Stimulated activated CD8-positive, alpha-beta memory T cell treated with anti-CD3 and anti-CD28 coated beads, Interleukin-7, amount 100 ng/mL, for 24 hours (primary cell): ENCODE measurements at places on chromosomes 11 and 22.

- DNase-seq: no peak
These were observed 70.1 kb downstream of the C2CD3 start for GRCh38 chr11:74100735-74101134.

- no peak for DNase-seq
These were observed 5.5 kb upstream of the LINC01488 start for GRCh38 chr11:69475866-69476471.

- DNase-seq: no peak
These were observed 754.0 kb upstream of the FAT3 start for GRCh38 chr11:91470656-91471055.

DNA sequence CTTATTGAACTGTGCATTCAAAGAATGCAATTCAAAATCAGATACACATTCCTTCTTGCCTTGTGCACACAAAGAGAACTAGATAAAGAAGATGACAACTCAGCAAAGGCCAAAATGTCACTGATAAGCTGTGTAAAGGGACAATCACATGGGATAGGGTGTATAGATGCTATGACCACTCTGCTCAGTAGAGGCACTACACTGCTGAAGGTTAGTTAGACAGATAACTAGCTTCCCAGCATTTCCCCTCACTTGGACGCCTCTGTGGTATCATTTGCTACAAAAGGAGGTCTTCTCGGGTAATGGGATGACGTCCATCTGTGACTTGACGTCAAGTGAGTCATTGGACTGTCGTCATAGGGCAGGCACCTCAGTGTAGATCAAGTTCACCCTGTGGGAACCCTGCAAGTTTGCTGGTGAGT, 424.9 kb upstream of the CCDC90B start:
- no peak for DNase-seq

DNA sequence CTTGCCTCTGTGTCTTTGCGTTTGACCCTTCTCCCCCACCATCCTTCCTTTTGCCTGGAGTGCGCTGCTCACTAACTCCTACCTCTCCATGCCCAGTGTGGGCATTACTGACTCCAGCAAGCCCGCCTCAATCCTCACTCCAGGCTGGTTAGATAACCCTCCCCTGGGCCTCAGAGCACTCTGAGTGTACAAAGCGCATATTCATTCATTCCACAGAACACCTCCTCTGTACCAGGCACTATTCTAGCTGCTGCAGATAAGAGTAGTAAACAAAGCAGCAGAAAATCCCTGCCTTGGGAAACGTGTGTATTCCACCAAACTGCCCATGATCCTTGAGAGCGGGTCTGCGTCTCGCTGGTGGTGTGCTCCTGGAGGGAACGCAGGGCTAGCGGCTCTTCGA, 3.2 kb downstream of the SLC22A8 start:
- no peak for DNase-seq

DNA sequence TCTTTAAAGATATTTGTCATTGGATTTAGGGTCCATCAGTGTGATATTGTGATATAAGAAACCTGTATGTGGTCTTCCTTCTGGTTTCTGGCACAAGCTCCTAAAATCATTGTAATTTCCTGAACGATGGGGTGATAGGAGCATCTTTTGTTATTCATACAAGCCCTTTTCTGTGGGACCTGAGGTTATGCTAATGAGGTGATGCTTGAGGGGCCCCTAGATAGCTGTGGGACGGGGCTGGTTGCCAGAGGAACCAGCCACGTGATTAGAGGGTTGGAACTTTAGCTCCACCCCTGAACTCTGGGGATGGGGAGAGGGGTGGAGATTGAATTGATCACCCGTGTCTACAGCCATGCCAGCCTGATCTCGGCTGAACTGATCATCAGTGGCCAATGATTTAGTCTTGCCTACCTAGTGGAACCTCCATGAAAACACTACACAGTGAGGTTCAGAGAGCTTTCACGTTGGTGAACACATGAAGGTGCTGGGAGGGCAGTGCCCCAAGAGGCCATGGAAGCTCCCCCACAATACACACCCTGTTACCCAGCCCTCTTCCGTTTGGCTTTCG, 62.8 kb downstream of the BCR start:
- DNase-seq: peak; percentile 44

- no peak for DNase-seq
These were observed 625 bp downstream of the EIF3D start for GRCh38 chr22:36528341-36528740.

DNA sequence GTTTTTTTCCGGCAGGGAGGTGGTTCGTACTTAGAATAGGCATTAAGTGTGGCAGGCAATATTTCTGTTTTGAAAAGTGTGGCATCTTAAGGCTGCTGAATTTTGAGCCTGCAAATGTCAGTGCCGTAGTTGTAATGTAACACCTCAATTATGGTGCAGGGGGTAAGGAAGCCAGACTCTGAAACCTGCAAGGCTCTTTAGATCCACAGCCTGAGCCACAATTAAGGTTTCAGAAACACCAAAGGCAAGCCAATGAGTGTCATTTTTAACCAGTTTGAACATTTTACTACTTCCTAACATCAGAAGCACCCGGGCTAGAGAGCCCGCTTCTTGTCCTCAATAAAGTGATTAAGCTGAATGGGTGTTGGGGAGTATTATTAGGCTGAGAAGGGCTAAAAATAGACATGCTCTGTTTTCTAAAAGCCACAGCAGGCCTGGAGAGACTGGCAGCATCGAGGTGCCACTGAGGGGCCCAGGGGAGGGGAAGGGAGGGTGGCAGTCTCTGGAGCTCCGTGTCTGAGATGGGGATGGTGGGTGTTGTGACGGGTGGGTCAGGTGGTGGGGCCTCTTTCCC, 113.4 kb downstream of the ZBTB16 start:
- DNase-seq: no peak

GRCh38 chr11:117230999-117231841, 653 bp downstream of the PCSK7 start:
- DNase-seq: no peak

DNA sequence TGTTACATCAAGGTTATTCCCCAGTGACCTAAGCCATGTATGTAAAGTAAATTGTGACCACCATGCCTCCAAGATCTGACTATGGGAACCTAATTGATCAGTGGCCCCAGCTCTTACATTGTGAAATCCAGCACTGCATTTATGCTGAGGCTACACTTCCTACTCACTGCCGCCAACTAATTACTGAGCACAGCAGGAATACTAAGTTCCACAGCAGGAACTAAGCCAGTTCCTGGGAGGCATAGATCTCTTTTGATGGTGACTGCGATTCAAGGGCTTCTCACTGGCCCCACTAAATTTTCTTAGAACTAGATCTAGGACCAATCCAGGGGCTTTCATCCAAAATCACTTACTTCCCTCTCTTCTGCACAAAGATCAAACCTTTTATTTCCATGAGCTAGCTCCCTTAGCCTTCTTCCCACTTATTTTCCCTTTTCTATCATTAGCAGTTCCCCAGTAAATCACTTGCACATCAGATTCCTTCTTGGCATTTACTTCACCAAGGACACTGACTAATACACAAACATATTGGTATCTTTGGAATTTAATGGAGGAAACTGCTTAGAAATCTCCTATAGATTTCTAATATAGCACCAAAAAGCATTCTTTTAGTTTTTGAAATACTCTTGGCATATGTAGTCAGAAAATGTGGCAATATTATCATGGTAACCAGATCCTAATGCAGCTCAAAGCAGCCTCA, 46.0 kb downstream of the CNTN5 start:
- no peak for DNase-seq

GRCh38 chr11:64355078-64355940, 3.7 kb upstream of the RPS6KA4 start:
- DNase-seq: no peak

GRCh38 chr11:75023446-75024067, 34.8 kb downstream of the NEU3 start:
- no peak for DNase-seq

DNA sequence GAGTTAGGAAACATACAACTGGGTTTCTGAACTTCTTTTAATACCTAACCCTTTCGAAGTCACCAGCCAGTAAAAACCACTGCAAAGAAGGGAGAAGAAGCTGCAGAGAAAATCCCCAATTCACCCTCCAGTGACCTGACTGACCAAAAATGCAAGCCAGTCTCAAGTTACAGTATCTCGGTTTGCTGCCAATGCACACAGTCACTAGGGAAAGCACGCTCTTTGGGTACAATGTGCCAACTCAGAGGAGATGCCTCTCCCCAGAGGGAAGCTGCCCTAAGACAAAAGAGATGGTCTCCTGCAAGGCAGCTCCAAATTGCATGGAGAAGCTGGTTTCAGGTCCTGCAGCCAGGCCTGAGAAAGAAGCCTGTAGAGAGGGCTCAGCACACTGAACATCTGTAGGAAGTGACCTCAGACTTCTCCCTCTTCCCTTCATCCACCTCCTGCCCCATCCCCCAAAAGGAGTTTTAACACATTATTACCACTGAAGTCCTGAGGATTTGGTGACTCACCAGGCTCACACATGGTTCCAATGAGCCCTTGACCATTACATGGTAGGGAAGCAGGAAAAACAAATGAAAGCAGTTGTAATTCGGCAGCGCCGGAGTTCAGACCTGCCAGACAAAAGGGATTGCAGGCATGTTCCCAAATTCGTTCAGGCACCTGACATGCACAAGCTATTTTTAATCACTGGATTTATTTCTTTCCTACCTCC, 90.1 kb downstream of the ETS1 start:
- DNase-seq: no peak

- peak; percentile 40 for DNase-seq
These were observed at the start of gene PDE3B for GRCh38 chr11:14643697-14644225. PDE3B (plus strand) TSS chr11:14643804; CDS start chr11:14644076, 272 bp downstream.

- DNase-seq: no peak
These were observed 563.1 kb upstream of the ISX start for GRCh38 chr22:34502821-34503220.

GRCh38 chr11:86800076-86800959, at the start of gene PRSS23:
PRSS23 (plus strand) TSS chr11:86800542; CDS start chr11:86807644, 7,102 bp downstream.
- no peak for DNase-seq

- no peak for DNase-seq
These were observed 1388.7 kb downstream of the BRD1 start for GRCh38 chr22:48438800-48439559.

DNA sequence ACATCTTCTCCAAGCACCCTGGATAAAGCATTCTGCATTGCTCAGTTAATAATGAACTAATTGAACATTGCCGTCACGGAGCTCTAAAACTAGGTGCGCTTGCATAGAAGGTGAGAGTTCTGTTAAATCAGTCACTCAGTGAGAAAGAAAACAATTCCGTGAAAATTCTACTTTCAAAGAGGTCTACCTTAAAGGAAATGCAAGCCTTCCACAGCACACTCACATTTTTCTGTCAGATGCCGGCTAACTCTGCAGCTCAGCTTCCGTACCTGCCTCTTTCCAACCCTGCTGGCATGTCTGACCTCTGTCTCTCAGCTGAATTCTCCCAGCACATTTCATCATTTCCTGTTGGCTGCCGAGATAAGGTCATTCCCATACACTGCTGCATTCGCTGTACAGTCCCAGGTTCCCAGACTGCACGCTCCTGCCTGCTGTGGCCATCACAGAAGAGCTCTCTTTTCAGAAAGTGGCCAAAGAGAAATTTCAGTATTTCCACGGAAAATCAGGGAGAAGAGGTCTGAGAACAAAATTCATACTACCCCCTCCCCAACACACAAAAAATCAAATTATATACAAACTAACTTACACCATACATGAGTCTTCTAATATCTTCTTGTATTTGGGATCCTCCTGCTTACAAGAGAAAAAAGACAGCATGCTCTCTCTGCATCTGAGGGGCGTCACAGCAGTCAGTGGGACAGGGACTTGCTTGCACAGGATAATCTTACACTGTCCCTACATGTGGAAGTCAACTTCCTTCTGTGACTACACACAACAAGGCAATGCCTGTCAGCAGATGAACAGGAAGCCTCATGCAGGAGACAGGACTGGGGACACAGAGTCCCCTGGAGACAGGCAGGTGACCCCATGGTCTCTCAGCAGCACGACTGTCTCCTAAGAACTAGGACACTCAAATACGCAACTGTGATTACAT, 55.1 kb downstream of the PACSIN2 start:
- DNase-seq: no peak

DNA sequence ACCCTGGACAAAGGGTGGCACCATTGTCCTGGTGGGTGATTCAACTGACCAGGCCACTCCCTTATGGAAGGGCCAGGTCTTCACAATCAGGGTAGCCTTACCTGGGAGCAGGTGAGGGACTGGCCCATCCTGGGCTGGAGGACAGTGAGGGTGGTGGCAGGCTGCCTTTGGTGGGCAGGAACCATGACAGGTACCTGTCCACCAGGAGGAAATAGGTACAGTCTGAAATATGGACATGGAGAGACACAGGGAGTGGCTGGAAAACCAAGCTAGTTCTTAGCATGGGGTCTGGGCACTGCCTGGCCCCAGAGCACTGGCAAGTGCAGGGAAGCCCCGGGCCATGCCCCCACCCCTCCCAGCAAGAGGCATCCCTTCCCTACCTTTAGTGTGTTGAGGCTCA, 113.8 kb downstream of the MED15 start:
- DNase-seq: no peak

- DNase-seq: no peak
These were observed 133.7 kb upstream of the NARS2 start for GRCh38 chr11:78708388-78708787.

DNA sequence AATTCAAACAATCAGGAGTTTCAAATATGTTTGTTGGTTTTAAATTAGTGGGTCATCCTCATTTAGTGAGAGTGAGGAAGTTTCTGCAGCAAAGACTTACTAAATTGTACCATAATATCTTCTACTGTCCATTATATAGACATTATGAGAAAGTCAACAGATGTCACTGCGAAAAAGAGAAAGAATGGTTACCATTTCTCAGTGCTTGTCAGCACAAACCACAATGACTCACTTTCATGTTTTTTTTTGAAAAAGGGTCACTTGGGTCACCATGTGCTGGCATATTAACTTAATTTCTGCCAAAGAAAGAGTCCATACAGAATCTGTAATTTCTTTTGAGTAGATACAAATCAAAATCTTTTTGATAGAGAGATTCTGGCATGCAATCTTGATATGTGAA, 924.6 kb upstream of the FAT3 start:
- DNase-seq: no peak

DNA sequence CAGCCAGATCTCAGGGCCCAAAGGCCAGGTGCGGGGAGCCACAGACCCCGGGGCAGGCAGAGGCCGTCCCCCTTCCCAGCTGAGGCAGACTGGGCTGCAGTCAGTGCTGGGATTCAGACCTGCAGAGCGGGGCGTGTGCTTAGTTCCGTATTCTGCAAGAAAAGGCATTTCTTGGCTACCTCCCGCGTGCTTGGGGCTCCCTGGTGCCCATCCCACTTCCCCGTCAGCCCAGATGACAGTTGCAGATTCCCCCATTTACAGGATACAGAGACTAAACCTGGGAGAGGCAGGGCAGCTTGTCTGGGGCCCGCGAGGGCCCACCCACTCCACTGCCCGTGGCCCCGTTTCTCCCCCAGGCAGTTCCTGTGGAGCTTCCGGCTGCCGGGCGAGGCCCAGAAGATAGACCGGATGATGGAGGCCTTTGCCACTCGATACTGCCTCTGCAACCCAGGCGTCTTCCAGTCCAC, 18.3 kb downstream of the CYTH4 start:
- DNase-seq: no peak

GRCh38 chr11:126329644-126330211, 25.8 kb upstream of the ST3GAL4 start:
- no peak for DNase-seq

DNA sequence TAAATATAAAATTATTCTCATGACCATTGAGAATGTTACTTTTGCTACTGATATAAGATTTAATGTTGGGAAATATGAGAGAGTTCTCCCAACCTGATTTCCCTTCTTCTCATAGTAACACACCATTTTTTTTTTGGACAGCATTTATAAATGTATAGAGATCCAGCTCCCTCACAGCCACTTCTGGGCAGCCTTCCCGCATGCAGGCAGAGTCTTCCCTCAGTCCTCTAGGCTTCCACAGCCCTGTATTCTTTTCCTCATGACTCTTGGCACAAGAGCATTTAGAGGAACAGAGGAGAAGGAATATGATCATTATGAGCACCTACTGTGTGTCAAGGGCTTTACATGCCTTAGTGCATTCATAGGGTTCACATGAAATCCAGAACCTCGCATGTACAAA, 9.0 kb downstream of the DTX4 start:
- DNase-seq: no peak
